Sciatic nerve (tissue), 2 donors: ENCODE measurements at places on chromosomes 16 and 17. TPM values are rescaled to one million over a fixed set of nuclear protein-coding genes. Genes with fewer than 3 reads are reported as not detected.
A peak's percentile ranks its signal among the peaks of the same experiment; 100 is the strongest.

DNA sequence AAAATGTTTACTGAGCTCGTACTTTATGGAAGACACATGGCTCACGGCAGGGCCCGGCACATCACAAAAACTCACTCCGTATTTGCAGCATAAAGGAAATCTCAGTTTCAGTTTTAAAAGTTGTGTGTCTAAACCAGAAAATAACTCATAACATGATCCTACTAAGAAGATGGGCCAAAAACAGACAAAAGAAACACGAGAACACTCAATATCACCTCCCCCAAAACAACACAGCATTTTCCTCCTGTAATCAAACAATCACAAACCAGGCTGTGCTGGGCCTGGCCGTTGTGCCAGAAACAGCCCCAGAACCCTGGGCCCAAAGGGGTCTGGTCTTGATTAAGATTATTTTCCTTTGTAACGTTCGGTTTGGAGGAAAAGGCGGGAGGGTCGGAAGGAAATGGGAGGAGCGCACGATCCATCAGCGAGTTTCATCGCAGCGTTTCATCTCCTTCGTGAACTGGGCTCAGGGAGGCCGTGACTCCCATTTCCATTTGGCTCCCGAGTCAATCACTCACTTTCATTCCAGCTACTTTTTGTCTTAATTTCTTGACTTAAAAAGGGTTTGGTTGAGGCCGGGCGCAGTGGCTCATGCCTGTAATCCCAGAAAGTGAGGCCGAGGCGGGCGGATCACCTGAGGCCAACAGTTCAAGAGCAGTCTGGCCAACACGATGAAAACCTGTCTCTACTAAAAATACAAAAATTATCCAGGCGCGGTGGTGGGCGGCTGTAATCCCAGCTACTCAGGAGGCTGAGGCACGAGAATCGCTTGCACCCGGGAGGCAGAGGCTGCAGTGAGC is 61.4 kb downstream of the NXN start:
- DNase-seq = no peak

DNA sequence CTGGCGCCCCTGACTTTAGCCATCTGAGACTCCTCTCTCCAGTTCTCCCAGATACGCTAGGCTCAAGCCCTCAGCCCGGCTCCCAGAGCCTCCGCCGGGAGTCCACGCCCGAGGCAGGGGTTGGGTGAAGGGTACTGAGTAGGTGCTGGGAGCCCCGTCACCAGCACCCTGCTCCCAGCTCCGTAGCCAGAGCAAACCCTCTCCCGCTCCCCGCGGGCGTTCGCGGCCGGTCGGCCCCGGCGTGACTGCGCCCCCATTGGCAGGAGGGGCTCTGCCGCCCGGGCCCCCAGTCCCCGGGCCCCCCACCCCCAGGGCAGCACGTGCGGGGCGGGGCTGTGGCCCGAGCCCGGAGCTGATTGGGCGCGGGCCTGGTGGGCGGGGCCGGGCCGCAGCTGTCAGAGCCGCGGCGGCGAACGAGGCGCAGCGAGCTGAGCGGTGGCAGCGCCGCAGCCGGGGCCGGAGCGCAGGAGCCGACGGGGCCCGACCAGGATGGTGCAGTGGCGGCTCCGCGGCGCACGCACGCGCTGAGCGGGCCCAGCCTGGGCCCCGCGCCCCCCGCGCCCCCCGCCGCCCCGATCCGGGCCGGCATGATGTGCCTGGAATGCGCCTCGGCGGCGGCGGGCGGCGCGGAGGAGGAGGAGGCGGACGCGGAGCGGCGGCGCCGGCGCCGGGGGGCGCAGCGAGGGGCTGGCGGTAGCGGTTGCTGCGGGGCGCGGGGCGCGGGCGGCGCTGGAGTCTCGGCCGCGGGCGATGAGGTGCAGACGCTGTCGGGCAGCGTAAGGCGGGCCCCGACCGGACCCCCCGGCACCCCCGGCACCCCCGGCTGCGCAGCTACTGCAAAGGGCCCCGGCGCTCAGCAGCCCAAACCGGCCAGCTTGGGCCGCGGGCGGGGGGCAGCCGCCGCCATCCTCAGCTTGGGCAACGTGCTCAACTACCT is at the start of gene SPNS2:
Gene SPNS2, plus strand, starts transcription at position 421 of the 937 bp plus-strand sequence. Its CDS starts 167 bp downstream, at position 588.
- peak; percentile 69 for DNase-seq

GRCh38 chr17:76805319-76805718 is 62.9 kb upstream of the MGAT5B start:
- no peak for DNase-seq

GRCh38 chr17:79647456-79647915 is 36.6 kb upstream of the RBFOX3 start:
- peak; percentile 30 for DNase-seq

DNA sequence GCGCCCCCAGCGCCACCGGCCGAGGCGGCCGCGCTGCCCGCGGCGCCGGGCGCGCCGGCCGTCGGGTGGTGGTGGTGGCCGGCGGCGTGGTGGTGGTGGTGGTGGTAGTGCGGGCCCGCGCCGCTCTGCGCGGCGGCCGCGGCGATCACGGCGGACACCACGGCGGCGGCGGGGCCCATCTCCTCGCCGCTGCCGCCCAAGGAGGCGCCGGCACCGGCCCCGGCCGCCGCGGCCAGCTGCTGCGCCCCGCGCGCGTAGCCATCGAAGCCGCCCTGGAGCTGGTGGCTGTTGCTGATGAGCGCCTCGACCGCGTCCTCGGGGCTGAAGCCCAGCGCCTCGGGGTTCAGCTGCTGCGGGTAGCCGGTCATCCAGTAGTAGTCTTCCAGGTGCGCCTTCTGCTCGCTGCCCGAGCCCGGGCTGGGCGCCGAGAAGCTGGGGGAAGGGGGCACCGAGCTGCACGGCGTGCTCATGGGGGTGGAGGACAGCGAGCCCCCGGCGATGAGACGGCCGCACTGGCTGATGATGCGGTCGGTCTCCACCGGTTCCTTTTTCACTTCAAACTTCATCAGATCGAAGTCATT is 1.2 kb downstream of the MAF start:
- peak; percentile 68 for DNase-seq

- DNase-seq = no peak
These were observed 241.5 kb upstream of the NLRP1 start for GRCh38 chr17:5825717-5826330.

DNA sequence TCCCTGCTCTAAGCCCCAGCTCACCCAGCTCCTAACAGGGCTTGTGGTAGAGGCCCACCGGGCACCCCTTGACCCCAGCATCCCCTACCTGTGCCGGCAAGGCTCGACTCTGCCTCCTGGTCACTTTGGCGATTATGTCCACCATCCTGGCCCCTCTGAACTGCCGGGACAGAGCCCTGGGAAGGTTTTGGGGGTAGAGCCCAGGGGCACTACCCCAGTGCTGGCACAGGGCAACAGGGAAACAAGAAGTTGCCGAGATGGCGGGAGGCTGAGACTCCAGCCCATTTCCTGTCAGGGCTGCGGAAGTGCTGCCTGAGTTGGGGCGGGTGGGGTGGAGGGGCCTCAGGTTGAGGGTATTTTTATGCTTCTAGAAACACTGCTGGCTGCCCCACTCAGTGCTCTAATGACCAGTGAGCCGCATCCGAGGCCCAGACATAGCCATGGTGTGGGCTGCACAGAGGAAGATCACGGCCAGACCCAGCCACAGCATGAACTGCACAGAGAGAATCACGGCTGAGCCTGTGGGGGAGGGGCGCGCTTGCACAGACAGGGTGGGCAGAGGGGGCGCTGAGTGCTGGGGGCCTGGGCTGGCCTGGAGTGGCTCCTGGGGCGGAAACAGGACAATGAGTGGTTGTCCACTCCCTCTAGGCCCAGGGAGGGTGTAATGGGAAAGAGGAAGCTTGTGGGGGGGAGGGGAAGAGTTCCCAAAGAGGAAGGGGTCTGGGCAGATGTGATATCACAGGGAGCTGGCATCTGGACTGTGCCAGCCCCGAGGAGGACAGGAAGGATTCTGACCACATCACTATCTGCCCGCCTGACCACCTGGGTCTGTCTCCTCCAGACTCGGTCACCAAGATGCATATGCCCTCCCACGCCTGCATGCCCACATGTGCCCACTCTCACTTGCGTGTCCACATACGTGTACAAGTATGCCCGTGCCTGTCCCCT is 22.3 kb downstream of the ARHGAP27 start:
- no peak for DNase-seq

GRCh38 chr16:19291475-19291874 is 5.9 kb downstream of the CLEC19A start:
- no peak for DNase-seq

- no peak for DNase-seq
These were observed 129.2 kb upstream of the TOM1L1 start for GRCh38 chr17:54771409-54771915.

GRCh38 chr16:2980227-2981176 is at the start of gene PKMYT1:
PKMYT1 (minus strand) TSS chr16:2980446; CDS start chr16:2979657, 789 bp downstream.
- peak; percentile 95 for DNase-seq

- DNase-seq = no peak
These were observed 7.6 kb downstream of the KRT24 start for GRCh38 chr17:40695874-40696472.

DNA sequence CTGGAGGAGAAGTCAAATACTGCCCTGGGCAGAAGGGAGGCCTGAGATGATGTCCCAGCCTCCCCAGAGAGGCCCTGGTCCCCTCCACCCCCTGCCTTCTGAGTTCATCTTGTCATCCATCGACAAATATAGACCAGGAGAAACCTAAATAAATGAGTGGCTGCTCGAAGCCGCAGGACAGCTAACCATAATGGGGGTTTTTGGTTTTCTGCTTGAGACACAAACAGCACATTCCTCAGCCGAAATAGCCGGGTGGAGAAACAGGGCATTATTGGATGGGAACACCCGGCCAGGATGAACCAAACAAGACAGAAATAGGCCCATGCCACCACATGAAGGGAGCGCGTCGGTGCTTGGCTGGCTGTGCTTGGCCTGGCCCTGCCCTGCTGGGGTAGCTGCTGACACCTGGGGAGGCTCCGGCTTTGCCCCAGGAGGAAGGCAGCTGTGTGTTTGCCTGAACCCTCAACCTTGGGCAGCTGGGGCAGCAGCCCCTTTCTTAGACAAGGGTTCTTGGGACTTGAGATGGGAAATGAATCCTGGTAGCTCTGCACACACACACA is 188.1 kb downstream of the IRX5 start:
- no peak for DNase-seq

DNA sequence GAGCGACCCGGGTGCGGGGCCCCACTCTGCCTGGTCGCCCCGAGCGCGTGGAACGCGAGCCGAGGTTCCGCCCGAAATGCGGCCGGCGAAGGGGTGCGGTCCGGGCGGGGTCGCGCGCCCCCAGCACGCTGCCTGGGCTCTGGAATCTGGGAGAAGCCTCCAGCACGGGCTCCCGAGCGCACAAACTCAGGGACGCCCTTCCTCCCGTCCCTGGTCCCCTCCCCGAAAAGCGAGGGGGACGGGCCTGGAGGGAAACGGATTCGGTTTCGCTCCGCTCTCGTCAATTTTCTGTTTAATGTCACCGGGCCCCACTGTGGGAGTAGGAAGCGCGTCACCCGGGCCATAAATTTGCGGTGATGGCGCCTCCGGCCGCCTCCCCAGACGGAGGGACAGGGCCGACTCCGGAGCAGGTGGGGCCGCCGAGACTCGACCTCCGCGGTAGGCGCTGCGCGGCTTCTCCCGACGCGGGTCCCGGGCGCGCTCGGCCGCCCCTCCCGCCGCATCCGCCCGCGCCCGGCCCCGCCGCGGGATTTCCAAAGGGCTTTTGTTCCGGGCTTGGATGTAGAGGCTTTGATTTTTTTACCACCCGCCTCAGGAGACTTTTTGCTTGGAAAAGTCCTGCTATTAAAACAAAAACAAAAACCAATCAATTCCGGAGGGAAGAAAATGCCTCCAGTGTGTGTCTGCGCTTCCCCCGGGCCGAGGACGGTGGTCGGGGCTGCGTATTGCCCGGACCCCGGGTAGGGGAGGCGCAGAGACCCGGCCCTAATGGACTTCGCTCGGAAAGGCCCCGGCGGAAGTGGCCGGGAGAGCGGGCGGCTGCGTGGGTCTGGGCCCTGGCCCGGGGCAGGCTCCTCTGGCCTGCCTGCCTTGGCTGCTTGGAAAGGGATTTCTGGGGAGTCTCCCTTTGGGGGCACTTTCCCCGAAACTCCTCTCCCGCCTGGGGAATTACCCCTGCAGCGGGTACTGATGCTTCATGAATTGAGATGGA is 7.9 kb upstream of the BAHCC1 start:
- DNase-seq = no peak

DNA sequence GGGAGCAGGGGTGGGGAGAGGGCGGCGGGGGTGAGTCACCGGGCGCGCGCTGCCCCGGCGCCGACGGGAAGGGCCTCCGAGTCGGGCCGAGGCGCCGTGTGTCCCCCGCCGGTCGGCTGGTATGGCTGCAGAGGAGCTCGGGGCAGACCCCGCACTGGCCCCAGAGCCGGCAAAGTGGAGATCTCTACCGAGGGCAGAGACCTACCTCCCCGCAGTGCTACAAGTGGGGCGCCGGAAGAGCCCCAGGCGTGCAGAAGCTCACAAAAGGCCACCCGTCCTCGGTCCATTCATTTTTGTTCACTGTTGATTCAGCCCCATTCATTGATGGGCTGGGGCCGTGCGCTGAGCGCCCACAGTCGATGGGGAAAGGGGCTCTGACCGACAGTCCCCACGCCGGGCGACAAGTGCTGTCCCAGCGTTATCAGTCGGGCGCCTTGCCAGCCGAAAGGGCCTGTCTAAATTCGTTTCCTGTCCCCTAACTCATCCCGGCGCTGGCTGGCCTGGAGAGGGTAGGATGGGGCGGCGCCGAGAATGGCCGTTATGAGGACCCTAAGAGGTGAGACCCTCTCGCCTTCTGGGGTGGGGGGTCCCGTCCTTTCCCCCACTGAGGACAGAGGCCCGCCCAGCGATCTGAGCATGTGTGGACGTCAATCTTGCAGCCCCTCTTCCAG is 709 bp upstream of the ENO3 start:
- peak; percentile 83 for DNase-seq

- DNase-seq = no peak
These were observed 162.0 kb downstream of the CHD9 start for GRCh38 chr16:53216798-53217197.

GRCh38 chr17:75812096-75813013 is 27.7 kb downstream of the UNK start:
- DNase-seq = no peak

DNA sequence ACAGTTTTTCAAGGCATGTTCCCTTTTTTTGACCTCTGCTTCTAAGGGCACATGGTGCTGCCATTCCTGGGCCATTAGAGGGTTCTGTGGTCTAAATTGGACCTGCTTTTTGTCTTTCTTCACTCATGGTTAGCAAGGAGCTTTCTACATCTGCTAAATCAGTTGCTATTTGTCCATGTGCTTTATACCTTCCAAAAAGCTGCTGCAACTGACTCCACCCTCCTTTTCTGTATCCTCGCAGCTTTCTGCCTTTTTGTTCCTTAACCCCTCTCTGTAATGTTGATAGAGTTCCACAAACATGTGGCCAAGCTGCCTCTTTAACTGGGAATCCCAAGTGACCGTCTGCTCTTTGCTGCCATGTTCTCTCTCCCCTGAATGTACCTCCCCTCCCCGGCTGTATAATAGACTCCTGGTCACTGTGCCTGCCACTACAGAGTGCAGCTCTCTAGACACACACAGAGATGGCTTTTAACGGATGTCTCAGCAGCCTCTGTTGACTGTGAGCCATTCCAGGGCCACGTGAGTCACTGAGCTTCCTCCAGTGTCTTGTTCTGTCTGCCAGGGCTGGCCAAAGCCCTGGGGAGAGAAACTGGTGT is 57.4 kb upstream of the TEKT3 start:
- no peak for DNase-seq

GRCh38 chr16:75392906-75393305 is 40.4 kb downstream of the CFDP1 start:
- no peak for DNase-seq

- DNase-seq = no peak
These were observed 21.0 kb upstream of the ZNF469 start for GRCh38 chr16:88361775-88362174.

GRCh38 chr17:57530508-57530907 is 214.6 kb downstream of the CCDC182 start:
- no peak for DNase-seq

CSH2 gene
- total RNA-seq = not detected

CTRB1 gene
- total RNA-seq = 2.7 TPM

CA5A gene
- total RNA-seq = not detected

LPO gene
- total RNA-seq = not detected

NPIPA5 gene
- 19.9 TPM for total RNA-seq

KRTAP4-5 gene
- total RNA-seq = not detected
